Retinal pigment epithelial cell (primary cell): ENCODE measurements at places on chromosomes 5 and 9.

DNA sequence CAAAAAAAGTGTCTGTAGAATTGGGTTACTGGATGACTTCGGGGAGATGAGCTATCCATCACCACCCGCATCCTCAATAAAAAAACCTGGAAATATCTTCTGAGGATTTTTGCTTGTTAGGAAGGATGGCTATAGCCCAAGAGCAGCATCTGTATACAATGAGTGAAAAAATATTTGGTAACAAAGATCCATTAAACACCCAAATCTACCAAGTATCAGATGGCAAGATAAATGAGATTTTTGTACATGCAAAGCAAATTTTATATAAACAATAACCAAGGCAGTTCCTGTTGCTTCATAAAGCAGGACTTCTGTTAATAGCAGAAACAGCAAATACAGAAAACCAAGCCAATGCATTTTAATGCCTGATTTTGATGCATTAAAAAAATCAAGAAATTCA, 166.6 kb downstream of the SLC28A3 start:
- DNase-seq = no peak

DNA sequence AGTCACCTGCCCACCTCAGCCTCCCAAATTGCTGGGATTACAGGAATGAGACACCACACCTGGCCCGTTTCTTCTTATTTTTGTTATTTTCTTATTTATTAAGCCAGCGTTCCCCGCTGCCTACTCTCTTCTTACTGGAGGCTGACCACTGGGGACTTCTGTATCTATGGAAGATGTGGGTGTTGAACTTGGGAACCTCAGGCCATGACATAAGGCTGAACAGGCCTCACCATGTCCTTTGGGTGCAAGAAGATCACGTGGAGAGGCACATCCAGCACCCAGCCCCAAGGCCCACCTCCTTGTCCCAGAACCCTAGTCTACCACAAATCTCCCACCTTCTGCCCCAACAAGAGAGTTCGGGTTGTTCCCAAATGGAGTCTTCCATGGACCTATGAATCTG, 59.4 kb upstream of the NEK6 start:
- DNase-seq = no peak

DNA sequence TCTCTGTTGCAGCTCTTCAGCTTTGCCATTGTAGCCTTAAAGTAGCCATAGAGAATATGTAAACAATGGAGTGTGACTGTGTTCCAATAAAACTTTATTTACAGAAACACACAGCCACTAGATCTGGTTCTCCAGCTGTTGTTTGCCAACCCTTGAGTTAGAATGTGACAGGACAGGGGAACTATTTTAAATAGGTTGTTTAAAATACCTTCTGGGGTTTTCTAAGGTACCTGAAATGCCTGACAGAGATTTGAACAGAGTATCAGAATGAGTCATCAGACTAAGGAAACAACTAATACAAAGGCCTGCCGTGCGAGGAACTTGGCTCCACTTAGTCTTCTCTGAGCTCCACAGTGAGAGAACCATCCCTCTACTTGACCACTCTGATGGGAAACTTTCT, 85.4 kb downstream of the HSD17B4 start:
- DNase-seq = no peak

DNA sequence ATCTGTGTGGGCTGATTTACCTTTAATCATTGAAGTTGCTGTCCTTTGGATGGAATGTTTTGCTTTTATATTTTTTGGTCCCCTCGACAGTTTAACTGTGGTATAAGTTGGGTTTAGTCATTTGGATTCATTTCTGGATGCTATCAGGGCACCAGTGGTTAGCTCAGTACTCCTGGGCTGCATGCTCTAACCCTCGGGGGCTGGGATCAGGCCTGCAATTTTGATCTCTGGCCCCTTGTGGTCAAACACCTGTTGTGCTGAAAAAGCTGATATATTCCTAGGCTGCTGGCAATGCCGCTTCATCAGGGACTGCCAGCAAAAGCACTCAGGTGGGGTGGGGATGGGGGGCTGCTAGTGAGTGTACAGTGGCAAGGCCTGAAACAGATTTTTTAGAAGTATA, 440.4 kb upstream of the RIOK2 start:
- DNase-seq = no peak

- peak; percentile 32 for DNase-seq
These were observed 18.9 kb downstream of the MARCHF11 start for GRCh38 chr5:16160706-16161105.

DNA sequence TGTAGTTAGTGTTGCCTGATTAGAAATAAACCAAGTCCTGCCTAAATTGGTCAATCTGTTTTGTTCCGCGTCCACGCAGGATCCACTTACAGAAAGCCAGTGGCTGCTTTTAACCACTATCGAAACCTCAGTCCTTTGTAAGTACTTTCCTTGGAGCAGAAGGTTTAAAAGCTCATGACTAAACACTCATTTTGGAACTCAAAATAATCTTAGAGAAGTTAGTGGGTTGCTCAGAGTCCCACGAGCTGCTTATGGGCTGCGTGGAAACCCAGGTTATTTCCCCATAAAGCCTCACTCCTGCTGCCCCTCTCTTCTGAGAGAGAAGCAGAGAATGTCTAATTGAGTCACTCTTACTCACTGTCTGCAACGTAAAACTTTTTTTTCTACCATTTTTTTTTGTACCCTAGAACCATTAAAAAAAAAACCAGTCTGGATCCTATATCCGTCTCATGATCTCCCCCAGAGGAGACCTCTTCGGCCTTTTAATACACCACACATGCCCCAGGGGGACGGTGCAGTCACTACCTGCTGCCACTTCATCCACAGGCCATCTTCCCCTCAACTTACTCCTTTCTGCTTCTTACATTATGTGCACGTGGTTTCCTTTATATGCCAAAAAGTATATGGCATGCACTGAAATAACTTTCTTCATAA, 7.6 kb downstream of the BASP1 start:
- DNase-seq = no peak

- DNase-seq = peak; percentile 57
These were observed 456.4 kb downstream of the NFIB start for GRCh38 chr9:13857521-13857920.

DNA sequence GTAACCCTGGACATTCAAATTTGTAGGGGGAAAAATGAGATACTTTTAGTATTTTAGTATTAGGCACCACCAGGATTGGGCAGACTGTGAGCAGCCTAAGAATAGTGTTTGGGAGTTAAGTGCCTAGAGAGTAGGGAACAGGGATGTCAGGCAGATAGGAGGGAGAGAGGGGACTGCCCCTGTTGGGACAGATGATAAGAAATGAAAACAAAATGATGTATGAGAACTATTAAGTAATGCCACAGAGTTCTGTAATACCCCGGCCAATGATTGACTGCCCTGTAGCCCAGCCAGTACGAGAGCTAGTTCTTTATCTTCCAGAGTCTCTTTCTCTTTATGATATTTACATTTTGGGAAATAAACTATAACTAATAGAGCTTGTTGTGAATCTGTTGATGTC, 24.4 kb downstream of the ARHGAP26 start:
- DNase-seq = no peak
